ENCODE measurements at places on chromosomes 12 and 14.

DNA sequence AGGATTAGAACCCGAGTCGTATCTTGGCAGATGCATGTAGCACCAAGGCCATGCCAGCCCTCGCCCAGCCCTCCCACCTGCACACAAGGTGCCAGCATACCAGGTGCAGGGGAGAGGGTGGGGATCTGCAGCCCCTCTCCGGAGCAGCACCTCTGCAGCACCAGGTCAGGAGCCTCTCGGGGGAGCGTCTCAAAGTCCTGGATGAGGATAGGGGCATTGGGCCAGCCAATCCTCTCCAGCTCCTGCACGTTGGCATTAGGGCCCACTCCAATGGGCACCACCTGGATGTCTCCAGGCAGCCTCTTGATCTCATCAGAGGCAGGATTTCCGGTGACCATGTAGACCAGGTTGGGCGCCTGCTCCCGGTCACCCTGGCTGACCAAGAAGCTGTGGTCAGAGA, 73.2 kb upstream of the ANO2 start:
- DNase-seq, result no peak

DNA sequence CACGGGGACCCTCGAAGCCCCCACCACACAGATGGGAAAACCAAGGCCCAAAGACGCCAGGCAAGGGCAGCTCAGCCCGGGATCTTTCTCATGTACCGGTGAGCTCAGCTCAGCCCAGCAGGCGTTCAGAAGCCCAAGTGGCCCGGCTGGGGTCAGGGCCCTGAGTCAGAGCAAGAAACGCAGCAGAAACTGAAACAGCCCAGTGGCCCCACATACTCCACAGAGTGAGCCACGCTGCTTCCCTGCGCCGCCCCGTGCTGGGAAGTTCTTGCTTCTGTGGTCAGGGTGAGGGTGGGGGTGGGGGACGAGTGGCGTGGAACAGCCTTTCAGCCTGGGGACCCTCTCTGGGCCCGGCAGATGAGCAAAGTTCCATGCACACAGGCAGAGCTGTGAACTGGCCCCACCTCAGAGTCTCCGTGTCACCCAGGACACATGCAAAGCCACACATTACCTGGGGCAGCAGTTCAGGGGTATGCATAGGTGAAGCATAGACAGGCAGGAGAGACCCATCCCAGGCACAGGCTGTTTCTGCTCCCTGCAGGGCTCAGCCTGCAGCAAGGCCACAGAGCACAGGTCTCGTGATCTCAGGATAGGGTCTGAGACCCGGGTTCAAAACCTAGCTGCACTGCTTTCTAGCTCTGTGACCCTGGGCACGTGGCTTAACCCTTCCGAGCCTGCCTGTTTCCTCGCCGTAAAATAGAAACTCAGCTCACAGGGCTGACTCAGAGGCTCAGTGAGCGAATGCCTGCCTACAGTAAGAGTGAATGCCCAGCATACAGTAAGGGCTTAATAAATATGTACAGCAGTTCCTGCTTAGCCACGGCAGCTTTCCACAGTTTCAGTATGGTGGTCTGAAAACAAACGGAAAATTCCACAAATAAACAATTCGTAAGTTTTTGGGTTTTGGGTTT, 21.6 kb downstream of the NCOR2 start:
- no peak for DNase-seq

DNA sequence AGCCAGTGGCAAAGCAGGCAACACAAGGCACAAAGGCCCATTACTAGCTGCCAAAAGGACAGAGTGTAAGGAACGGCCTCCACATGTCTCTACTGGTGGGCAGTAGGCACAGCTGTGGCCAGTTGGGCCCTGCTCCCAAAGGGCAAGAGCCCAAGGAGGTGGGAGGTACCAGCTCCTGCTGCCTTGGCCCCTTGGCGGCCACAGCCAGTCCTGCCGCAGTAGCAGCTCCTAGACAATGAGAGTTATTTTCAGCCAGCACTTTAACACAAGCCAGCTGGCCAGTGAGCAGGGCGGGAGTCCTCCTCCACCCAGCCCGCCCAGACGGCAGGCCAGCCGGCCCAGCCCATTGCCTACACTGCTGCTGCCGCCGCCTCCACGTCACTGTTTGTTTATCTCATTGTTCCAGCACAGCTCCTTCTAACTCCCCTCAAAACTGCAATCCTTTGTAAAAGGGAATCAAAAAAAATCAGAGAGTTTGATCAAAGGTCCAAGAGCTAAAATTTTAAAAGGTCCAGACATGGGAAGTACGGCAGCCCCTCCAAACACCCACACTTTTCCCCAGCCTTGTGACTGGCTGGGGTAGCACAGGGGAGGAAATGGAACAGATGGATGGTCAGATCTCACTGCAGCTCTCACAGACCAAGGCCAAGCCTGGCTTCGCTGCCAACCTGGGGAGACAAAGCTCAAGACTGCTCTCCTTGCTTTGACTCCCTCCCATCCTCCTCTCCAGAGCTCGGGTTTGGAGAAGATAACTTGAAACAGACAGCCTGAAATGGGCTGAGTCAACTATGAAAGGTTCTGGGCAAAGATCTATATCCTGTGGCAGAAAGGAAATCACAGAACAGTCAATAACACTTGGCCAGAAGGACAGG, 33.5 kb downstream of the FMNL3 start:
- DNase-seq, result peak; percentile 85

DNA sequence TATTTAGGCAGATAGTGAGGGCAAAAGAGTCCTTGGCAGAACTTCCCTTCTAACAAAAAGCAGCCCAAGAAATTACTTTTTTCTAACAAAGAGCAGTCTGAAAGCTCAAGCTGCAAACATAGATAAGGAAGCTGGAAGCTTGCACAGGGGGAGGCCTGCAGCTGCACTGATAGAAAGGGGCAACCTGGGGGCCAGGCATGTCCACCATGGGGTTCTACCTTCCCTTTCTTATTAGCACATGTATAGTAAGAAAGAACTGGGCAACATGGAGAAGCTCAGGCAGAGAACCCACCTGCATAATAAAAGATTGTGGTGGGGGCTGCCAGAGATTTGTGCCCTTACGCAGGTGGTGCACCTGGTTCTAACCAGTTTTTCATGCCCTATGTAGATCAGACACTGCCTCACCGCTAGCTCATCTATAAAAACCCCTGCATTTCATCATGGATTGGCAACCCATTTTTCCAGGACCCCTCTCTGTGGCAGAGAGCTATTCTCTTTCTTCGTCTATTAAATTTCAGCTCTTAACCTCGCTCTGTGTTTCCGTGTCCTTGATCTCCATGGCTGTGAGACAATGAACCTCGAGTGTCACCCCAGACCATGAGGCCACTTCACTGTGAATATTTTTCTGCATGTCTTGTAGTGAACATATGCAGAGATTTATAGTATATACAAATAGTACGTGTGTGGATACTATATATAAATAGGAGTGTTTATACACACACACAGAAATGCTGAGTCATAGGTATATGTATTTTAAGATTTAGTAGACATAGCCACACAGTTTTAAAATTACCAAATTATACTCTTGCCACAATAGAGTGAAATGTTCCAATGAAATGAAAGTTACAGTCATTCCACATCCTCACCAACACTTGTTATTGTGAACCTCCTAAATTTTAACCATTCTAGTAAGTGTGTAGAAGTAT, 53.0 kb downstream of the PEX5 start:
- no peak for DNase-seq

- DNase-seq, result no peak
Observed at GRCh38 chr14:74684434-74684833, 28.4 kb downstream of the AREL1 start.

DNA sequence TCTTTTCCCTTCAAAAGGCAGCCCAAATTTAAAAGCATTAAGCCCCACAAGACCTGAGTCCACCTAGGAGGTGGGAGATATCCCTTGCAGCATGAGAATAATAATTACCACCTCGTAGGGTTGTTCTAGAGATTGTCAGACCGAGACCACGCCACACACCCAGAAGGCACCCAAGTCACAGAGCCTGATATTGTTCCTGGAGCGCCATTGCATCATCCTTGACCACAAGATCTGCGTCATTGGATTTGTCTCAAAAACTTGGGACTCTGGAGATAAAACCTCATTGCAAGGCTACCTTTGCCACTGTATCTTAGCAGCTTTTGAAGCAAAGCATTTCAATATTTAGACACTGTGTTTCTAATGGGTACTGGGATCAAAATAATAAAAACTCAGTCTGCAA, 29.4 kb upstream of the PPP2R5C start:
- no peak for DNase-seq
